Activated B cell treated with CpG ODN at 0.5 μM for 24 hours (primary cell): ENCODE measurements at places on chromosomes 7 and 10.

GRCh38 chr10:113084031-113084430 lies 134.0 kb downstream of the TCF7L2 start:
- DNase-seq: no peak

- DNase-seq: peak; percentile 40
Measured at GRCh38 chr10:62016623-62017490, 115.4 kb downstream of the ARID5B start.

GRCh38 chr7:105009667-105010503 lies 4.1 kb upstream of the KMT2E start:
- DNase-seq: no peak

DNA sequence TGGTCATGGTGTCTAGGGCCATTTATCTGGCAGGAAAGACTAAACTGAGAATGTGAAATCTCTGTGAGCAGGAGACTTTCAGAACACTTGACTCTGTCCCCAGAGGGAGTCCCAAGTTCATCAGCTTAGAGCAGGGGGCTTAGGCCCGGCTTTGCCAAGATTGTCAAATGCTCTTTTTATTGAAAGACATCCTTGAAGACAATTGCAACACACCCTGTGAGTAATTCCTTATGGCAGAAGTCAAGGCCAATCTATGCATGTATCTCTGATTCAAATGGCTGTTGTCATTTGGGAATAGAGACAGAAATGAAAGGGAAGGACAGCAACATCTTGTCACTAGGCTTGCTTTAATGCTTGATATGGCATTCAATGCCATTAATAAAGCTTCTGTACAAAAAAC lies 33.7 kb downstream of the BAMBI start:
- no peak for DNase-seq

GRCh38 chr7:97771576-97771975 lies 39.7 kb downstream of the TAC1 start:
- DNase-seq: no peak

DNA sequence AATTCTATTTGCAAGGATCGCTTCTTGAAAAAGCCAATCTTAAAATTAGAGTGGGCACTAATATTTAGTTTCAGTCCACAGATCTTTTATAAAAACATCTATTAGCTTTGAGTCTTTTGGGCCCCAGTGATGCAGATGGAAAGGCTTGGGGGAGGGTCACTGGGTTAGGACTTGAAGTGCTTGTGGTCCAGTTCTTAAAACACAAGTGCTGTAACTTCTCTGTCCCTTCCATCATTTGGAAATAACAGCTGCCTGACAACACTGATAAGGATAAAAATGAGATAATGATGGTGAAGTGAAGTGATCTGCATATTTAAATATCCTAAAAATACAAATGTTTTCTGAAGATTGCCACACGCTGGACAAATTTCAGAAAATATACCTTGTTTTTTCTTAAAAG lies 37.1 kb upstream of the ZRANB1 start:
- DNase-seq: no peak

GRCh38 chr7:101597941-101598340 lies 31.2 kb downstream of the MYL10 start:
- no peak for DNase-seq

- DNase-seq: no peak
Measured at GRCh38 chr7:40310258-40310657, 175.5 kb downstream of the SUGCT start.

DNA sequence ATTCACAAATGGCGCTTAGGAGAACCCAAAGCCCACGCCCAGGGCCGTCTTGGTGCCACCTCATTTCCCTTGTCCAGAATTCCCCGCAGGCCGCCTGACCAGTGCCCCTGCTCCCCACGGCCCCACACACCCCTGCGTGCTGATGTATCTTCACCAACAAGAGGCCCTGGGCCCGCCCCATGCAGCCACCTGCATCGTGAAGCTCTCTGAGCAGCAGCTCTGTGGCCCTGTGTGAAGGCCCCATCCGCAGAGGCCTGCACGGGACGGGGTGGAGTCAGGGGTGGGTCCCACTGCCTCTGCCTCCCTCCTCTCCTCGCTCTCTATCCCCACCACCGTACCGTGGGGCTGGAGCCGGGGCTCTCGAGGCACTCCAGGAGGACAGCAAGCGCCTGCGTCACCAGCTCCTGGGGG lies 14.7 kb downstream of the BRAT1 start:
- DNase-seq: no peak

GRCh38 chr7:16900209-16900768 lies 18.5 kb upstream of the AGR3 start:
- no peak for DNase-seq

DNA sequence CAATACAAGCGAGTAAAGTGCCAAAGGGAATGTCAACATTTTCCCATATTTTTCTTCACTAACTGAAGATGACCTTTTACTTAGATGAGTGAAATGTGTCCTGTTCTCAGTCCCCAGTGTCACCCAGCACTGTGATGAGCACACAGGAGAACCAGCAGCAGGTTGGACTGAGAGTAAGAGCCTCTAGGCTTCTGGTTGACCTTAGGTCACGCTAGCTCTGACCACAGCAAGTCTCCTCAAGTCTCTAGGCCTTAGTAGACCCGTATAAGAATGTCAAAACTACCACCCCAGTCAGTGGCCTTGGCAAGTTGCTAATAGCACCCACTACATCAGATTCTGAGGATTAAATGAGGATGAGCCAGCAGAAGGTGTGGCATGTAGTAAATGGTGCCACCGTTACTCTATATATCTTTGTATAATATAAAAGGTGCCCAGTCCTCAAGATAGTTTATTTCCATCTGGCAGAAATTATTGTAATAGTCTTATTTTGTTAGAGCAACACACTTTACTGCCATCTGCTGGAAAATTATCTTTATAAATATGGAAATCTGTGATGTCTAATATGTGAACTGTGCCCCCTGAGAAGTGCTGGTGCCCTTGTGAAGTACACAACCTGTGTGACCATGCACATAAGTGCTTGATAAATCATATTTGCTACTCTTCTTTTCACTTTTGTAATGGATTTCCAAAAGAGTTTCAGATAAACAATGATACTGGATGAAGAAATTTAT lies 75.7 kb downstream of the SPAG6 start:
- no peak for DNase-seq

GRCh38 chr10:29621161-29621560 lies 13.6 kb downstream of the SVIL start:
- DNase-seq: no peak

DNA sequence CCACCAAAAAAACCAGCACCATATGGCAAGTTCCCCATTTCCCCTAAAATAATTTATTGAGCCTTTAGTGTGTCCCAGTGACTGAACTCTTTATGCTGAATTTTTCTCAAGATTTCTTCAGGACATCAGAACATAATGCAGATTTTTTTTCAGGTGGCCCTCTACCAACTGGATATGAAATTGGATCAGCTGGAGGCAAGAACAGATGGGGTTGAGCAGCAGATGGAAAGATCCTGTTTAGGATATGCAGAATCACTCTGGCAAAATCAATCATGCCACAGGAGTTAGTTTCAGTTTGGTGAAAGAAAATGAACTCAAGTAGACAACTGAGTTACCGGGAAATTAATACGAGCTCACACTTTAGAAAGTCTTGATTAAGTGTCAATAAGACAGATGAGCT lies 761.5 kb upstream of the C7orf33 start:
- no peak for DNase-seq

GRCh38 chr10:114022766-114023597 lies 20.7 kb upstream of the ADRB1 start:
- no peak for DNase-seq

DNA sequence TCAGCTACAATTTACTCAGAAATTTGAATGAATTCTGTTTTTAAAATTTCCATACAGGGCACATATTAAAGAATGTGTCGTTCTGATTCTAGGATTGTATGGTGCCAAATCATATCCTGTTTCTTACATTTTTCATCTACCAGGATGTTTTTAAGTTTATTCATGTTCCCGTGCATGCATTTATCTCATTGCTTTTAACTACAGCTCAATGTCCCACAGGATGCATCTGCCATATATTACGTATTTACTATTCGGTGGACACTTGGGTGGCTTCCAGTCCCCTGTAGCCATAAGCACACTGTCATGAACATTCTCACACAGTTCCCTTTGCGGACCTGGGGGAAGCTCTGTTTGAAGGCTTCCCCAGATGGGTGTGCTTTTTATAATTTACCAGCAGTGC lies 122.3 kb downstream of the CCDC71L start:
- no peak for DNase-seq

GRCh38 chr7:142812437-142813215 lies 41.9 kb downstream of the PRSS2 start:
- no peak for DNase-seq

- no peak for DNase-seq
Measured at GRCh38 chr7:48411619-48412018, 240.4 kb downstream of the ABCA13 start.

DNA sequence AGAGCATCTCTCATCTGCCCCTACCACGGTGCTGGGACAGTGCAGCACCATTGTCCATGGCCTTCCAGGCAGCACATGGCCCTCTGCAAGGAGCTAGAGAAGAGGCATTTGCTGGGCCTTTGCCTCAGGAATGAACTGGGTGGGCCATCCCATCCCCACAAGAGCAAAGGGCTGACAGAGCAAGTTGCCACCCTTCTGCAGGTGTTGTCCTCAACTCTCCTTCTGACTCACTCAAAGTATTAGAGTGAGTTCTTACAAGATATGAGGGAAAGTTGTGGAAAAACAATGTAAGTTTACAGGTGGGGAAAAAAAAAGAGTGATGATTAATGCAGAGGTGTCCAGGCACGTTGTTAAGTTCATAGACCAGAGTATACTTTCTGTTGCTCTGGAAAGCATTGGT lies 261.2 kb downstream of the SKIDA1 start:
- no peak for DNase-seq

- no peak for DNase-seq
Measured at GRCh38 chr10:124255556-124255955, 162.2 kb upstream of the CHST15 start.

DNA sequence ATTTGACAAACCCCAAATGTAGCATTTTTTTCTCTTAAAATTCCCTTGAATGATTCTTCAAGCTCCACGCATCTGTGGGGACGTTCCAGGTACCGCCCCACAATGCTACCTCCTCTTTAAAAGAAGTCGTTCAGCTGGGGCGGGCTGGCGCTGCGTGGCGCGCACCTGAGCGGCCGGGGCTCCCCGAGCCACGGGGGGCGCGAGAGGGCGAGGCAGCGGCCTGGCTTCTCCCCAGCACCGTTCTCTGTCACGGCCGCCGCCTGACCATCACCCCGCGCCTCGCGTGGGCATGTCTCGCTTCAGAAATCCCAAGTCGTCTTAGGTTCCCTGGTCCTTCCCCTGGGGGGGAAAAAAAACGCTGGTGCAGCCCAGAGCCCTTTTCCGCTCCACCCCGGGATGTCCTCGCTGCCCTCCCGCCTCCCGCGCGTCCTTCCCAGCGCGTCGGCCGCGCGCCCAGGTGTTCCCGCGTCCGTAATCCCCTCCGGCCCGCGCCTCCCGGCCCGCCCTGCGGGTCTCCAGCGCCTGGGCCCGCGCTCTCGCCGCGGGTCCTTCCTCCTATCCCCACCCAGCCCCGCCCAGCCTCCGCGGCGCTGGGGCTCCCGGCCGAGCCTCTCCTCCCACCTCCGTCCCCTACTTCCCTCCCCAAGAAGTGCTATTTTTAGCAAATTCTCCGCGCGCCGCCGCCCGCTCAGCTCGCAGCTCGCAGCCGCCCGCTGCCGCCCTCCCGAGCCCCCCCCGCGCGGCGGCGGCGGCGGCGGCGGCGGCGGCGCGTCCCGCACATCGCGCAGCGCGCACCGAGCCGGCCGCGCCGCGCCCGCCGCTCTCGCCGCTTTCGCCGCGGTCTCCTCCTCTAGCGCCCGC lies 58.7 kb upstream of the PRPS1L1 start:
- DNase-seq: peak; percentile 20

DNA sequence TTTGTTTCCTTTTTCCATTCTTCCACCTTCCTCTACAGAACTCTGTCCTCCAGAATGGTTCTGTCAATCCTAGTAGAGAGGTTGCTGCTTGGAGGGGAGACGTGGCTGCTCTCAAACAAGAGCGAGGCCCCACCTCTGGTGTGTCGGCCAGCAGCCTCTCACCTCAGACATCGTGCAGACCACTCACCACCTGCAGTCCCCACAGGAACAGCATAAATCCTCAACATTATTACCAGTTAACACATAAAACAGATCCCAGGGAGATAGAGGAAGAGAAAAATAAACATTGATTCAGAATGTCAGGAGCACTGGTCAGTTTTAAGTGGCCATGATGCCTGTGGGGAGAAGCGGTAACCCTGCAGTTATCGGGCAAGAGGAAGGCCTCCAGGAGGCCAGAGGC lies 485.9 kb upstream of the DPP6 start:
- DNase-seq: no peak

DNA sequence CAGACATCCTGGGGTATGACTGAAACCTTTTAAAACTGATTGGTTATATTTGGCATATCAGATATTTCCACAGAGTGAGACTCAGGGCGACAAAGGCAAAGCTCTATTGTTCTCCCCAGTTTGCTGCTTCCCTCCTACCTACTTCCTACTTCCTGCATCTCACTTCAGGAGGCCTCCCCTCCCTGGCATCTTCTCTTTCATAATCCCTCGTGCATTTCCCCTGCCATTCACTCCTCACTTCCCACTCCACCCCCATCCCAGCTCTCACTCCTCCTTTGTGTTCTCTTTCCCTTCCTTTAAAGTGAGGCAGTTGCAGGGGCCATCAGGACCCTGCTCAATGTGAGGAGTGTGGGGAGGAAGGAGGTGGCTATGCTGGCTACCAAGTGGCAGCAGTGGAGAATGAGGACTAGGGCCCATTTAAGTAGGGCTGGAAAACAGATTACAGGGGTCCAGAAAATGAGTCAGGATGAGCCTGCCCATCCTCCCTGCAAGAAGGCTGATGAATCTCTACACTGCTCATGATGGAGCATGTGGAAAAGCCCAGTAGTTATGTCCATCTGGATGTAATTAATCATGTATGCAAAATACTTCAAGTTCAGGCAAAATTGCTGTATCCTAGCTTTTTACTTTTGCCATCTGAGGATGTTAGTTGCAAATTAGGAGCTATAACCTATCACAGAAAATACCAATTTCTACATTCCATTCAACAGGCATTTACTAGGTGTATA lies 311.8 kb upstream of the IMMP2L start:
- DNase-seq: no peak

DNA sequence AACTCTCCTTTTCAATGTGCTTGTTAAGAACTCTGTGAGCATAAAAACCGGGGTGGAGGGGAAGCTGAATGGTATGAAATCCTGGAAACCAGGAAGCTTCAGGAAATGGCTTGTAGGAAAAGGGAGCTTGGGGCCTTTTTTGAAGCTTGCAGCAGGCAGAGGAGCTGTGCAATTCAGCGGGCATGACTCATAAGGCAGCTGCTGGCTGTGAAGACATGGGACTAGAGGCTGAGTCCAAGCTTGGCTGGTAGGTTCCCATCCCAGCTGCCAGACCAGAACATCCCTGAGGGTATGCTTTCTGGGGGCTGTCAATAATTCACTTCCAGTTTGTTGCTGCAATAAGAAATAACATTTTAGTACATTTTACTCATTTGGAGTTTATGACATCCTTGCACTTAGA lies 36.8 kb upstream of the CDC14C start:
- no peak for DNase-seq

GRCh38 chr10:107924458-107924857 lies 760.0 kb upstream of the SORCS1 start:
- DNase-seq: no peak

DNA sequence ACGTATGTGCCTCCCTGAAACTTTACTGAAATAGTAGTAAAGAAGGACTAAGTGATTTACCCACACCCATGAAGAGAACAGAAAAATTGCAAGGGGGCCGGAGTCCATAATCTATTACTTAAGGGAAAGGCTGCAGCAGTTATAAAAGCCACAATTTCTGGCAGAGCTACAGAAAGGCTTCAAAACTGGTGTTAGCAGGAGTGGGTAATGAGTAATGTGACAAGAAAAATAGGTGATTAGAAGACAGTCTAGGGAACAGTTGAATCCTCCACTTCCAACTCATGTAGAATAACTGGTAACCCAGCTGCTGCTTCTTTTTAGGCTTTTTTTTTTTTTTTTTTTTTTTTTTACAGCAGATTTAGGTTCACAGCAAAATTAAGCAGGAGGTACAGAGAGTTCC lies 413.3 kb downstream of the SFMBT2 start:
- DNase-seq: no peak
